ENCODE measurements at places on chromosomes 2 and 18.

GRCh38 chr2:230007931-230008707 lies 60.6 kb downstream of the SLC16A14 start:
- peak; percentile 77 for DNase-seq

DNA sequence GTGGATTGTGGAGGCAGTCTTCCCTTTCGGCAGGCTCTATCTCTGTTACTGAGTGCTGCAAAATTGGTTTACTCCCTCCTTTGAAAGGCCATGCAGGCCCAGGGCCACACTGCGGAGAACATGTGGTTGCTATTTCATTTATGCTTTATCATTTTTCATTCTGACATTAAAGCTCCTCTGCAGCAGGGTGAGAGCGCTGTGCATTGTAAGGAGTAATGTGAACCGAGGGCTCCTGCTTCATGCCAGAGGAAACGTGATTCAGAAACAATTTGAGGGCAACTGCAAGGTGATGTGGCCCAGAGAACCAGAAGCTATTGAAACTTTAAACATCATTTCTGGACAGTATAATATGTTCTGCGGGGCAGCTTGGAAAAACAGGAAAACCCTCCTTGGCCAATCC lies 341.6 kb upstream of the NT5C1B start:
- DNase-seq = no peak

DNA sequence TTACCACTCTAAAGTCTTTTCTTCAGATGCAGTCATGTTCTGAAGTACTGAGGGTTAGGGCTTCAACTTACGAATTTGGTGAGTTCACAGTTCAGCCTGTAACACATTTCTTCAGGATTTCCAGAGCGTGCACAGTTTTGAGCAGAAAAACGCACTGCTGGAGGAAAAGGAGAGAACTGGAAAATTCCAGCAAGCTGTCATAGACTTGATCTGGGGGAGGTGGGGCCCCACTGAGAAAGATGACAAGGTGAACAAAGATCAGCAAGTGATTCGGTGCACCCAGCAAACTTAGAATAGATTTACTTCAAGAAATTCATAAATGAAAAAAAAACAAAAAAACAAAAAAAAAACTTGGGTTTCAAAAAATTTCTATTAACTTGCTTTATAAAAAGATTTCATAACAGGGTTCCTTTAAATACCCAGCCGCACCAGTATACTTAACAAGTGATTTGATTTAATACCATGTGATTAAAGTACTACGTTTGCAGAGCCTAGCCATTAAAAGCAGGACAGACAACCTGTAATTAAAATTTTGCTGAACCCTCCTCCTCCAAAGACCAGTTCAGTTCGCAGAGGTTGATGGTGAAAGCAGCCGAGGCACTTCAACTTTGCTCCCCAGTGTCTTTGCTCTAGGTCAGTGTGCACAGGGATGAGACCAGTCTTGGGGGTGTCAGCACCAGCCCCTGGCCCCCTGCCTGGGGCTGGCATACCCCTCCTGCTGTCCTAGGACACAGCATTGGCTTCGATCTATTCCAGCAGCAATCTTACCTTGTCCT lies 30.5 kb downstream of the CTIF start:
- DNase-seq = no peak

DNA sequence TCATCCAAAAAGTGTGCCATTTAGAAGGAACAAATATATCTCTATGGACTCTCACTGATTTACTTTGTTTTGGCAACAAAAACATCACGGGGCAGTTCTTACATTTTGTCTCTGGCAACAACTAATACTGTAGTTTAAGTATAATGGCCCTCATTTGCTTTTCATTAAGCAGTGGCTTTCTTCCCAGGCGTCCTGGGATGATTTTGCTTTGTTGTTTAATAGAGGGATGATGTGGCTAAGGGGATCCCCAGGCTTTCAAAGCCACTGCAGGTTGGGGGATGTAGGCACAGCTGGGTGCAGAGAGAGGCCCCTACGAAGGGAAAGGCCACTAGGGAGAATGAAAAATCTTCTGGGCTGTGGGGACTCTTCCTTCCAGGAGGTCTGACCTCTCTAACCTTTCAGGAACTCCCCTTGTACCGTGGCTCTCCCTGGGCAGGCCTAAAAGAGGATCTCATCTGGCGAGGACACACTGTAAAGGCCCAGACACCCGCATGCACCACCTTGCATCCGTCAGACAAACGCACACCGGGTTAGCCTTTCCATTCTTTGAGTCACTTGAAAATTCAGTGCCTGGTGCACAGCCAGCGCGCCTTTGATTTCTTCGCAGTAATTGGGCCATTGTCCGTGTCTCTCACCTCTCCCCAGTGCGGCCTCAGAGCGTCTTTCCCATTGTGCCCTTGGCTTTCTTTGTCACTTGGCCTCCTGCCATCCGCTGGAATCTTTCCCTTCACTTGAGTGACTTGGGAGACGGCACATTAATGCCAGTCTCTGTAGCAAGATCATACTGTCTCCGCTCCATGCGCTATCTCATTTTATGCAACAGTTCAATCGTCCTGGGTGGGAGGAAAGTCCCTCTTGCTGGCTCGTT lies 40.3 kb upstream of the AFF3 start:
- DNase-seq = no peak

DNA sequence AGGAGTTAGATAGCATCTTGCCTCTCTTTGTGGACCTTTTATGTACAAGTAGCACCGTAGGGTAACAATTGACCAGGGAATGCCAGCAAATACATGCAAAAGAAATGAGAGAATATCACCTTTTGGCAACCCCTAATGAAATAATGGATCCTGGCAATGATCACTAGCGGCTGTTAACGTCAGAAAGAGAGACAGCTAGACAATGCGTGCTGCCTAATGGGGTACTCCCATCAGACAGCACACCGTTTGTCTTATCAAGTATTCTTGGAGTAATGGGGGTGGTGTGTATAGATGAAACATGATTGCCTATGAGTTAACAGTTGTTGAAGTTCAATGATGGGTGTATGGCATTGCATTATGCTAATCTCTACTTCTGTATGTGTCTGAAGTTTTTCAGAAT lies 1.6 kb downstream of the ELAC1 start:
- no peak for DNase-seq

GRCh38 chr18:71831039-71831438 lies 713.1 kb downstream of the CBLN2 start:
- DNase-seq = no peak

DNA sequence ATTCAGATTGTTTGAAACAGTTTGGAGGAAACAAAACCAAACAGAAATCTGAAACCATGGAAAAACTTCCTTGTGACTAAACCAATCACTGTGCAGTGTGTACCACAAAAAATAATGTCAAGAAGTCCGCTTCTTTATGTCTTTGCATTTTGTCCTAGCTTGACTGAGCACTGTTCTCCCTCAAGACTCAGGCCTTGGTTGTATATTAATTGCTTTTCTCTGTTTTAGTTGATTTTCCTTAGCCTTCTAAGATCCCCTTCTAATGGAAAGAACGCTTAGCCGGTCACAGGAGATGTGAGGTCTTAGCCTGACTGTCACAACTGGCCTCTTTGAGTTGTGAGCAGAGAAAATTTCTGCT lies 56.6 kb downstream of the LCLAT1 start:
- no peak for DNase-seq

DNA sequence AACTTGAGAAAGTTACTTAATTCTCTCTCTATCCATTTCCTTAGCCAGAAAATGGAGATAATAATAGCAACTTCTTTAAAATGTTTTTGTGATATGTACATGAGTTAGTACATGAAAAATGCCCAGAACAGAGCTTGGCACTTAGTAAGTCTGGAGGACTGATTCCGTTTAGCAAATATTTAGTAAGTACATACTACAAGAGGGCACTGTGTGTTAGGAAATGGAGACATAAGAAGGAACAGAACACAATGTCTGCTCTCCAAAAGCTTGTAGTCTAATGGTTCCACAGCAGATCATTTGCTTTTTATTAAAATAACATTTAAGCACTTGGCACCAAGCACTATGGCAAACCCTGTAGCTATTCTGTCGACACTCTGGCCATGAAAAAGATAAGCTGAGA lies 47.5 kb upstream of the CDH20 start:
- DNase-seq = no peak

DNA sequence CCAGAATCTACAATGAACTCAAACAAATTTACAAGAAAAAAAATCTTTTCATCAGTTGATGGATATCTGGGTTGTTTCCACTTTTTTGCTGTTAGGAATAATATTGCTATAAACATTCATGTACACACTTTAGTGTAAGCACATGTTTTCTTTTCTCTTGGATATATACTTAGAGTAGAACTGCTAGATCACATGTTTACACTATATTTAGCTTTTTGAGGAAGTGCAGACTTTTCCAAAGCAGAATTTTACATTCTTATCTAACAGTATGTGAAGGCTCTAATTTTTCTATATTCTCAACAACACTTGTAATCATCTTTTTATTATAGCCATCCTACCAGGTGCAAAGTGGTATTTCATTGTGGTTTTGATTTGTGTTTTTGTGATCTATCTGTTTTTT lies 103.6 kb upstream of the RMP24 start:
- DNase-seq = no peak

DNA sequence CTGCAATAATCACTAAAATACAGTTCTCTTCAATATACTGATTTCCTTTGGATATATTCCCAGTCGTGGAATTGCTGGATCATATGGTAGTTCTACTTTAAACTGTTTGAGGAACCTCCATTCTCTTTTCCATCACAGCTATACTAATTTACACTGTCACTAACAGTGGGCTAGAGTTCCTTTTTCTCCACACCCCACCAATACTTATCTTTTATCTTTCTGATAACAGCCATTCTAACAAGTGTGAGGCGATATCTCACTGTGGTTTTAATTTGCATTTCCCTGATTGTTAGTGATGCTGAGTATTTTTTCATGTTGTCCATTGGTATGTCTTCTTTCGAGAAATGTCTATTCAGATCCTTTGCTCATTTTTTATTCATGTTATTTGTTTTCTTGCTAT lies 68.4 kb downstream of the CERKL start:
- no peak for DNase-seq

GRCh38 chr2:100137318-100137717 lies 5.1 kb downstream of the AFF3 start:
- DNase-seq = no peak

GRCh38 chr18:34551824-34552223 lies 158.3 kb upstream of the DTNA start:
- no peak for DNase-seq

GRCh38 chr2:52976143-52976949 lies 791.3 kb upstream of the CHAC2 start:
- DNase-seq = no peak

- DNase-seq = no peak
Measured at GRCh38 chr2:8133913-8134472, 547.9 kb upstream of the ID2 start.

GRCh38 chr2:62283147-62283546 lies 87.2 kb downstream of the B3GNT2 start:
- no peak for DNase-seq

GRCh38 chr2:46915281-46915810 lies at the start of gene MCFD2:
Gene MCFD2 (minus strand): TSS chr2:46915806. CDS start chr2:46909171, 6,635 bp downstream.
- DNase-seq = no peak

DNA sequence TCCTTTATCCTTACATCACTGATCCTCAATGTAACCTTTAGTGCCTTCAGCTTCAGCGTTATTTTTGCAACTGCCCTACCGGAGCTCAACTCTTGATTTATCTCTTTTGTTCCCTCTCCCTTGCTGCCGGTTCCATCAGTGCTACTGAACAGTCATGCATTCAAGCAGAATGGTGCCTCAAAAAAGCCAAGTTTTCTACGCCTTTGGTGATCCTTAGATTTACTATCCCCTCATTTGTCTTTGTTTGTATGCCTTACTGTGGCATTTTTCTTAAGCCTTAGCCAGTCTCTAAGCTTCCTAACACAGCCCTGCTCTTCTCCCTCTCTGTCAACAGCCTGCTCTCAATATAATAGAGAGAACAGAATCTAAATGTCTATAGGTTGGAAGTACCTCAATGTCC lies 847.7 kb downstream of the CPS1 start:
- DNase-seq = no peak
